Stimulated activated CD4-positive, alpha-beta T cell treated with anti-CD3 and anti-CD28 coated beads, Interleukin-1b, Interleukin-23, amount 100 ng/mL, for 4 hours (primary cell): ENCODE measurements at places on chromosomes 2 and 18.

- no peak for DNase-seq
Observed at GRCh38 chr2:30257266-30258214, 26.2 kb downstream of the LBH start.

DNA sequence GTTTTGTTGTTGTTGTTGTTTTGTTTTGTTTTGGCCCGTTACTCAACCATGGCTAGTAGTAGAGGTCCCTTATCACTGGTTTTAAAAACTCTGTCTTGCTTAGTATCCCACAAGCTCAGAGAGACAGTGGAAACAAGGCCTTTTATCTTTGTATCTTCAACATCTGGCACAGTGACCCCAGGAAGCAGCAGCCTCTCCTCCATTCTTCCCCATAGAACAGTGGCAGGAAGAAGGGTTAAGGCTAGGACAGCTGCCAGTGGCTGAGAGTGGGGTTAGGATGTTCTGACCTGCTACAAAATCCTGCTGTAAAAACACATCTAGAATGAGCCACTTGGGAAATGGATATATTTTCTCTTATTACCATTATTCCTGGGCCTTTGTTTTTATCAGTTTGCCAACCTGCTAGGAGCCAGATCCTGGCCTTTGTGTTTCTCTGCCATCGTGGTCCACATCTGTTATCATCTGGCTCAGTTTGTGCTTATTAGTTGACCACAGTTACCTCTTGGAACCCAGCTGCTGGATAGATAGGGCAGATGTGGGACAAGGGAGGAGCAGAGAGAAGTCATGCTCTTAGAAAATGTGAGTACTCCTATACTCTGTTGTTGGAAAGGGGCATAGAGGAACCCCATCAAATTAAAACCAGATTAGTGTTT lies 246.8 kb downstream of the AGPS start:
- no peak for DNase-seq

DNA sequence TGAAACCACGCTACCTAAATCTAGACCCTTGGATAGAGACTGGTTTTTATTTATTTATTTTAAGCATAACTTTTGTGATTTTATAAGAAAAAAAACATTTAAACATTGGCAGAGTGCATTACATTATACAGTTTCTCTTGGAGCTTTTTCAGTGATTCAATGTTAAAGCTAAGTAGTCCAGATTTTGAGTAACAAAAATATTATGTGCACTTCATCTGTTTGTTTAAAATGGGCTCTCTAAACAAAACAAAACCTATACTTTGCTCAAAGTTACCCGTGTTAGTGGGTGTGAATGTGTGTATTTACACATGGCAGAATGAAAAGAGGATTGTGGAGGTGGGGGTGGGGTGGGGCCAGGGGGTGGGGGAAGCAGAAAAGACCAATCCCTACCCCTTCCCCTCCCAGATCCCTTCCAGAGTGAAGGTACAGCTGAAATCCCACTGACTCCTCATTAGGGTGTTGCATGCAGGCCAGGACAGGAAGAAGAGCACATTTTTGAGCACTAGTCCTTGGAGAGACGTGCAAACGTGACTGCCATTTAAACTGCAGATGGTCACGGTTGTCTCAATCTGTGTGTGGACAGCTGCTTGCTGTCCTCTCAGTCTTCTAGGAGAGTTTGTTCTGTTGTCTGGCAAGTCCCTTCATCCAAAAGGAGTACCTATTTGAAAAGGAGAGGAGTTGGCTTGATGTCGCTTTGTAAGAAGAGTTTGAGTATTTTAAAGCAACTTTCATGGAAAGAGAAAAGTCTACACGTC lies 303.0 kb downstream of the ICOS start:
- no peak for DNase-seq

DNA sequence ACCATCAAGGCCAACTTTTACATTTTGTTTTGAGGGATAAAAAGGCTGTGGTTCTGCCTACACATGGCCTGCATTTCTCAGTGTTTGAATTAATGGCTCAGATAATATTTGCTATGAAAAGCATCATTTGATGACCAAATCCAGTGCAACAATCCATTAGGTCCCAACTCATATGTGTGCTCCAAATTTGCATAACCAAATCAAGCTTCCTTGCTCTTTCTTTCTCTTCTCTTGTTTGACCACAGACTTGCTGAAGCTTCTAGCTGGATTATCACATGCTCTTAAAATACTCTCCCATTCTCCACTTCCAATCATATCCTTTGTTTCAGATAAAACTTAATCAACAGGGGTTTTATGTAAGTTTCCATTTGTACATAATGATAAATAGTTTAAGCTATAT lies 147.0 kb downstream of the TCF4 start:
- DNase-seq = no peak

DNA sequence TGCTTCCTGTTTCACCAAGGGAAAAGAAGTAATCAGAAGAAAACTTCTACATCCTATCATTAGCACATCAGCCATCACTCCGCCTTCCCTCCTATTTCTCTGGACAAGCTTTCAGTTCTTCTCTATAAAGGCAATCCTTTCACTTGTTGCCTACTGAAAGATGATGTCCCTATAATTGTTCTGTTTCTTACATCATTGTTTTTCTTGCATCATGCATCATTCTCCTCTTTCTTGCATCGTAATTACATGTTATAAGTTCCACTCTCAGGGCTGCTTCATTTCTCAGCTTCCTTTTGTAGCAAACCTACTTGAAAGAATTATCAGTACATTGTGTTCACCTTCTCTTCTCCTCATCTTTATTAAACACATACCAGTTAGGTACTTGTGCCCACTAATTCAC lies 7.2 kb downstream of the SLC30A6 start:
- DNase-seq = no peak

DNA sequence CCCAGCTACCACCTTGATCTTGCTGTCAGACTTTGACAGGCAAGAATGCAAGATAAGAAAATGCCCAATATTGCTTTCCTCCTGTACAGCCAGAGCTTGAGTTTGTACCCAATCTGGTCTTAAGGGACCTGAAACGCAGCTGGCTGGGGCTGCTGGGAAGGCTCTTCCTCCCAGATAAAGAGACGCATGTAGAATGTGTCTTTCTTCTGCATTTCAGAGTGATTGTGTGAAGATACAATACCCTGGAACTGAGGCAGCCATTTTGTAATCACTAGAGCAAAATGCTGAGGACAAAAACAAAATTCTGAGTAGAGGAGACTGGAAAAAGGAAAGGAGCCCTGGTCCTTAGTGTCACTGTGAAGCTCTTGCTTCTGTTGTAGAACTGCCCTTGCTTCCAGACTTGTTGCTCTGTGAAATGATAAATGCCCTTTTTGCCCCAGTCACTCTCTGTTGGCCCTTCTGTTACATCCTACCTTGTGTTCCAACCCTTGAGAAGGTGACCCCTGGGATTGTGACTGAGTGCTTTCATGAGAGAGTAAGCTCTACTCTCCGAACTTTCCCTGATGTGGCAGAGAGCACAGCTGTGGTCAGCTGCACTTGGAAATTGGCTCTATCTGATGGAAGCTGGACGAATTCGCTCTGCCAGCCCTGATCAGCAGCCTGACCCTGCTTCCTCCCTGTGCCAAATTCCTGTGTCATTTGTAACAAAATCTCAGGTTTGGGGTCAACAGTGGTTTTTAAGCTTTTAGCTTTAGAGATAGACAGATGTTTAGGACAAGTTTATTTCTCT lies 137.4 kb upstream of the RBMS1 start:
- DNase-seq = no peak

DNA sequence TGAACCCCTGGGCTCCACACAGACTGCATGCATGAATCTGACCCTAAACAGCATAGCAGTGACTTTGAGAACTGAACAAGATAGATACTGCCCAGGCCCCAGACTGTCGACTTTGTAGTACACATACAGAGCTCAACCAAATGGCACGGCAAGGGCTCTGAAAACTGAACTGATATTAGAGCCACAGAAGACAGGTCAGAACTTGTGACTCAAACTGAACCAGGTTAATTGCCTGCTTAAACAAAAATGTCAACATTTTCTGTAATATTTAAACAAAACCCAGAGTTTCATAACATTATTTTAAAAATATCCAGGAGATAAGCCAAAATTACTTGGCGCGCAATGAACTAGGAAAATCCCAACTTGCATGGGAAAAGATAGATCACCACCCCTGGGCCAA lies 260.3 kb downstream of the TPGS2 start:
- no peak for DNase-seq

DNA sequence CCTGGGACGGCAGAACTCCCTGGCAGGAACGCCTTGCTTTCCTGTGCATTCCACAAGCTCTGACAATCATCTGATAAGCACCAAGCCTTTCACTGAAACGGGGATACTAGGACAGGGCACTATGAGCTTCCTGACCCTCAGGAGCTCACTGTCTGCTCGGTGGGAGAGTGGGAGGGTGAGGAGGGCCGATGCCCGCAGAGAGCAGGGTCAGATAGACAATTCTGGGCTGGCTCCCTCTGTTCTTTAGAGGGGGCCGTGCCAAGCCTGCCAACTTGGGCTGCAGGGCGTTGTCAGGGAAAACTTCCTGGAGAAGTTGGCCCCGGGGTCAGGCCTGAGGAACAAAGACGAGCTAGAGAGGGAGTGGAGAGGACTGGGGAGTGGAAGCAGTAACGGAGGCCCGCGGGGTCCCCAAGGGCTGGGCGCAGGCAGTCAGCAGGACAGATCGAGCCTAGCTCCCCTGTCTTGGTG lies 82.0 kb downstream of the CTAGE1 start:
- no peak for DNase-seq

DNA sequence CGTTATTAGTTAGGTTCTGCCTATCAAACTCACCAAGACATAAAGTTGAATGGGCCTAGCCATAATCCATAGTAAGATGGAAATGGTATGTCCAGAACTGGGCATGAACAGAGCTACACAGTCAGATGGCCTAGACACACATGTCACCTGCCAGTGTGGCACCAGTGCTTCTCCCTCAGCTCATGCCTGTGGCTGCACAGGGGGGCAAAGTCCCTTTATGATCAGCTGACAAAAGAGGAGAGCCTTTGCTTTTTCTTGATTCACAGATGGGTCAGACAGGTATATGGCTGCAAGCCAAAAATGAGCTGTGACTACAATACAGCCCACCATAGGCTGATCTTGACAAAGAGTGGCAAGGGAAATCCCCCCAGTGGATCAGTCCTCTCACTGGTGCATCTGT lies 28.3 kb upstream of the STARD7 start:
- no peak for DNase-seq

DNA sequence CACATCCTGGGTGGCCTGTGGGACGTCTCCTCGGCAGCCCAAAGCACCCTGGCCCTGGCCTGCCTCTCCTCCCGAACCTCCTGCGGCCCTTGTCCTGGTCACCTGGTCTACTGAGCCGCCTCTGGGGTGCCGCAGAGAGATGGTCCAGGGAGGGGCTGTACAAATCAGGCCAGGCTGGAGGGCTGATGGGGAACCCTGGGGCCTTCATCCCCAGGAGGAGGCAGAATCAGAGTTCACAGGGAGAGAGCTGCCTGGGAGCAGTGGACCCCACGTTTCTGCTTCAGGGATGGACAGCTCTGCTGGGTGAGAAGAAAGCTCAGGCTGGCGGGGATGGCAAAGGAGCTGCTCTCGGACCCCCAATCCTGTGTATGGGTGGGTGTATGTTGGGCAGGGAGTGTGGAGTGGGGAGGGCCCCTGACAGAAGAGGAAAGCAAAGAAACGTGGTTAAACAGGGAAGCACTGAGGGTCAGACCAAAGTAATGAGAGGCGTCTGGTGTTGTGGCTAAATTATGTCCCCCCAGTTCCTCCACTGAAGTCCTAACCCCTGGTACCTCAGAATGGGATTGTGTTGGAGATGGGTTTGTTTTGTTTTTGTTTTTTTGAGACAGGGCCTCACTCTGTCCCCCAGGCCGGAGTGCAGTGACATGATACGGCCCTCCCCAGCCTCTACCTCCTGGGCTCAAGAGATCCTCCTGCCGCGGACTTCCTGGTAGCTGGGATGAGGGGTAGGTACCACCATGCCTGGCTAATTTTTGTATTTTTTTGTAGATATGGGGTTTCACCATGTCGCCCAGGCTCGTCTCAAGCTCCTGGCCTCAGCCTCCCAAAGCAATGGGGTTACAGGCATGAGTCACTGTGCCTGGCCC lies 73.4 kb upstream of the SMAD7 start:
- DNase-seq = no peak

- DNase-seq = no peak
Observed at GRCh38 chr2:85273738-85274731, 53.8 kb downstream of the TGOLN2 start.

DNA sequence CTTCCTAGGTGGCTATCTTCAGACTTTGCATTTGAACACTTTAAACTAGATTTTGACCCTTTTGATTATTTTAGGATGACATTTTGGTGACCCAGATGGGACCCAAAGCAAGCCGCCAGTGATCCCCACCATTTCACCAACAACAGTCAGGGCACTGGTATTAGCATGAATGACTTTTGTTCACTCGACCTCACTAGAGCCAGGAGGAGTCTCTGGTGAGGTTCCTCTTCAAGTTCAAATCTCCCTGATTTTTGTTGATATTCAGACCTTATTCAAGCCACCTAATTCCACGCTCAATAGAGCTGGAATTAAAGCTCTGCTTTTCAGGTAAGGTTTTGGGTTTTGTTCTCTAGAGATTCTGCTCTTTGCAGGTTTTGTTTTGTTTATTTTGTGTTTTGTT lies 202.3 kb downstream of the MREG start:
- no peak for DNase-seq

DNA sequence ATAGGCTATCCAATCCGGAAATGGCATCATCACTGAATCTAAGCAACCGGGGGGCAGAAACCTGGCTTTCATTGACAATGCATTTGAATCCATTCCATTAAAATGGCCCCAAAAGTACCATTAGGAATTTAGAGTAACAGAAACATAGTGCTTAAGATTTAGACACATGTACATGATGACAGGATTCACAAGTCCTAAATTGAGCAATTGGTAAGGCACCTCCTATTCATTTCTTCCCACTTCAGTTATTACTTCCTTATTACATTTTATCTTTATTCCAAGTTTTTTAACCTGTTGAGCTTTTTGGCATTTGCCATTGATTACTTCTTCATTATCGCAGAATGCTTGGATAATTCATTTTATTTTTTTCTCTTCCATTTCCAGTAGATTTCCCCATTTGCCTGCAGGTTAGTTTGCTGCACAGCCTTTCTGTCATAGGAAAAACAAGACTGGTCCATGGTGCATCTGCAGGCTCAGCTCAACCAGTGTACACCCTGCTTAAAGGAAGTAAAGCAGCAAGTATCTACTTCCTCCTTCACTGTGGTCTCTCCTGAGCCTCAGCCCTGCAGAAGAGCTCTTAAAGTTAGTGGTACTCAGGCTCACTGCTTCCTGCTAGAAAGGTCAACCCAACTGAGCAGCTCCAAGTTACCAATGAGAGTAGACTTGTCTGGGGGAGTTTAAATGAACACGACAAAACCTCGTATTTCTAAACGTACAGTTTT lies 89.2 kb downstream of the DOCK10 start:
- DNase-seq = no peak

GRCh38 chr2:212227755-212228154 lies 310.8 kb downstream of the ERBB4 start:
- no peak for DNase-seq

DNA sequence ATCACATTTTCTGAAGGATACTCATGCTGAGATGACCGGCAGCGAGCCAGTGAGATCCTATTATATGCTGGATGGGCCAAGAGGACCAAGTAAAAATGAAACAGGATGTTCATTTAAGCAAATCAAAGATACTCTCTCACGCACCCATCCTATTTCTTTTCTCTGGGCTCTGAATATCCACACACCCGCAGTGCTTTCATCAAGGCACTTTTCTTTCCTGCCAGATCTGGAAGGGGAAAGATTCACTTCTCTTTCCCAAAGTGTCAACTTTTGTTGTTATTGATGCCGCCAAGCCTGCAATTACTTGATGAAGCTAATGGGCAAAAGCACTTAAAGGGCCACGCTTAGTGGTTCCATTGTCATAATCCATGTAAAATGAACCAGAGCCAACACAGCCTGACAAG lies 191.9 kb upstream of the CHAC2 start:
- no peak for DNase-seq
